Stimulated activated CD8-positive, alpha-beta memory T cell treated with anti-CD3 and anti-CD28 coated beads, Interleukin-15, amount 100 ng/mL, for 1 hour (primary cell): ENCODE measurements at places on chromosomes 12 and 14.

GRCh38 chr14:53260286-53260685 is 107.2 kb upstream of the DDHD1 start:
- DNase-seq: no peak

DNA sequence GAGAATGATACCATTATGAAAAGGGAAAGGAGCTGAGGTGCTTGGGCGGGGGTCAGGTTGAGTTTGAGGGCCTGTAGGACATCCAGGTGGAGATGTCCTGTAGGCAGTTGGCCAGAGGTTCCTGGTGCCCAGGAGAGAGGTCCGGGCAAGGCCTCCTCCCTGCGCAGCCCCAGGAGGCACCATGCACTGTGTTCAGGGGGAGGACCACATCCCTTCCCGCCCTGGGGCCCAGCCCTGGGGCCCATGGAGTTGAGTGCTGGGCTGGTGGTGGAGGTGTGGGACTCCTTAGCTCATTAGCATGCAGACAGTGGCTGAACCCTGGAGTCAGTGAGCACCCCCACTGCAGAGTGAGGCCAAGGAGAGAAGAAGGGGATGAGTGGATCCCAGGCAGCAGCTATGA is 5.7 kb upstream of the FAIM2 start:
- DNase-seq: no peak

DNA sequence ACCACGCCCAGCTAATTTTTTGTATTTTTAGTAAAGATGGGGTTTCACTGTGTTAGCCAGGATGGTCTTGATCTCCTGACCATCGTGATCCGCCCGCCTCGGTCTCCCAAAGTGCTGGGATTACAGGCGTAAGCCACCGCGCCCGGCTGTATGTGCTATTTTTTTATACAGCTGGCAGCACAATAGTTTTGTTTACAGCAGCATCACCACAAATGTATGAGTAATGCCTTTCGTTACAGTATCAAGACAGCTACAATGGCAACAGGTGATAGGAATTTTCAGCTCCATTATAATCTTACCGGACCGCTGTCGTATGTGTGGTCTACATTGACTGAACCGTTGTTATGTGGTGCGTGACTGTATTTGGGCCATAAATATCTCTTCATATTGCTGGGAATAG is 11.6 kb upstream of the MDM2 start:
- DNase-seq: no peak

GRCh38 chr12:78418919-78419318 is 445.7 kb upstream of the SYT1 start:
- no peak for DNase-seq

GRCh38 chr12:89845366-89845765 is 136.7 kb upstream of the ATP2B1 start:
- no peak for DNase-seq

DNA sequence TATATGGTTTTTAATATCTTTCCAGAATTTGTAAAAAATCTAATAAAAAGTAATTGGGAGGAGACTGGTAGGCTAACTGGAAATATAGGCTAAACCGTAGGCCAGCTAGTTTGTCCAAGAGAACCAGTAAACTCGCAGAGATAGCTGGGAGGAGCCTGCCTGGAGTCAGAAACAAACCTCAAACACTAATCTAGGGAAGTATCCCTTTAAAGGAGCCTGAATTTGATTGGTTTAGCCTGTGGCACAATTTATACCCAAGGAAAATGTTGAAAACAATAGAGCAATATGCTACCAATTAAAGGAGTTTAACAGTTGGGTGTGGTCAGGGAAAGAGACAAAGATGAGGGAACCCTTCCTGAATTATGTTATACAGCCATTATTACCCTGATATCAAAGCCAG is 109.6 kb downstream of the EML5 start:
- no peak for DNase-seq

DNA sequence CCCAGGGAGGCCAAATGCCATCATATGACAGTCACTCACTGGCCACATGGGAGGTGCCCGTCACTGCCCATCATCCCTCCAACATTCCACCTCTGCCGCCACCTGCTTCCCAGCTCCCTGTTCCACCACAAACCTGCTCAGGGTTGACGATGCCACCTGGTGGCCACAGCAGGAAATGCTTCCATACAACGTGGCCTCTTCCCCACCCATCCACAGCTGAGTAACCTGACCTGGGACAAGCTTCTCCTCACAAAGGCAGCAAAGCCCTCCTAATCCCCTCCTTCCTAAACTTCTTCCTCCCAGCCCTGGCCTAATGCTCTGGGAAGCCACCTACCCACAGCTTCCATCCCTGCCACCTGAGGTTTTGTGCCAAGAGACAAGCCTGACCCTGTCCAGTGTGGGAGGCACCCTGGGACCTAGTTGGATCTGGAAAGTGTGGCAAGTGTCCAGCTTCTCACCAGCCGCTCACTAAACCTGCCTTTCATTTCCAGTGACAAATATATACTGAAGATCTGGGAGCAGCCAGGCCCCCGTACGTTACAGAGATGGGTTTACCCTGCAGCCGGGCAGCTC is 4.3 kb downstream of the DEGS2 start:
- no peak for DNase-seq

DNA sequence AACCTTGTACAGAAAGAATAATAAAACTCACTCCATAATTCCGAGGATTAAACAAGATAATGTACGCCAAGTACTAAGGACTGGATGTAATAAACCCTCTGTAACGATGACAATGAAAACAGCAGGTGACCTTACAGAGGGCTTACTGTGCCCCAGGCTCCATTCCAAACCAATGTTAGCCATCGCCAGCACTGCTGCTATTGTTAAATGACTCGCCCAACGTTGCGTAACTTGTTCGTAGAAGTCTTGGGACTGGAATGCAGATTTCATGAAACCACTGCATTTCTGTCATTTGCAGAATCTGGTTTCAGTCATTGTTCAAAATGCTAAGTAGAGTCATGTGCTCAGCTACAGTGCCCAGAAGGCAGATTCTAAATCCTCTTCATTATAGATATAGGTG is 728 bp upstream of the STON2 start:
- DNase-seq: no peak

GRCh38 chr12:64180951-64181350 is 41.1 kb downstream of the KICS2 start:
- no peak for DNase-seq

DNA sequence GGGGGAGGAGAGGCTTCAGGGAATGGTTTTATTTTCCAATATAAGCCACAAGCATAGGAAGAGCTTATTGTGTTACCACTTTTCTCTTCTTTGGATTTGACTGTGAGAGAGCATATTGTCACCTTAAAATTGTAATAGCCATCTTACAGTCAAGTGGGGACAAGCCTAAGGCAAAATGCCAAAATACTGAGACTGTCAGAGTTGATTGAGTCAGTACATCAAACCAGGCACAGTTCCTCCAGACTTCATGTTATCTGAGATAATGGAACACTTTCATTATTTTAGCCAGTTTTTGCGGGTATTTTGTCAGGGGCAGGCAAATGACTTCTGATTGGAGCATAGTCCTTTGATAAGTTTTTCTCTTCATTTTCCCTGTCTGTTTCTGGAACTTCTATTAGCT is 19.5 kb upstream of the NUBPL start:
- DNase-seq: no peak

DNA sequence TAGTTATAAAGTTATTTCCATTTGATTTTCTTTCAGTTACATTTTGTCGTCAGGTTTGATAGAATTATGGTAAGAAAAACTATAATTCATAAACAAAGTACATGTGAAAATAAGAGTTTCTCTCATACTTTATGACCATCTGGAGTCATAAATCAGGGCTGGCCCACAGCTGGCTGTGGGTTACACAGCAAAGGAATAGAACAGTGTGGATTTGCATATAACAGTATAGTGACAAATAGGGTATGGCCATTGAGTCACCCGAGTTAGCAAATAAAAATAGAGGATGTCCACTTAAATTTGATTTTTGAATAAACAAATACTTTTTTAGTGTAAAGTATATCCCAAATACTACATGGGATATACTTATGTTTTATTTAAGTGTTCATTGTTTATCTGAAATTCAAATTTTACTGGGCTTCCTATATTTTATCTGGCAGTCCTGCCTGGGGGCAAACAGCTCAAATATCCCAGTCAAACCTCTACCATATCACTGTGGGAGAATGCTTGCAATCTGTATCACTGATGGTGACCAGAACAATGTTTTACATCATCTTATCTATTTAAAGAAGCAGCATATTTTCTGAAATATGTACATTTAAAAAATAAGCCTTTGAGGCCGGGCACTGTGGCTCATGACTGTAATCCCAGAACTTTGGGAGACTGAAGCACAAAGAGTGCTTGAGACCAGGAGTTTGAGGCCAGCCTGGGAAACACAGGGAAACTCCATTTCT is 65.5 kb downstream of the KSR2 start:
- DNase-seq: no peak
